ENCODE measurements at places on chromosomes 5 and 9.

GRCh38 chr5:44356231-44356630 lies 33.0 kb downstream of the FGF10 start:
- DNase-seq = no peak

GRCh38 chr5:87136096-87136495 lies 131.6 kb upstream of the RASA1 start:
- no peak for DNase-seq

- no peak for DNase-seq
Measured at GRCh38 chr5:169637549-169638121, 560 bp downstream of the DOCK2 start.

- DNase-seq = no peak
Measured at GRCh38 chr5:149414405-149415065, 35.4 kb upstream of the IL17B start.

GRCh38 chr9:117335837-117336433 lies 78.9 kb downstream of the ASTN2 start:
- no peak for DNase-seq

GRCh38 chr9:129111528-129112151 lies 425 bp downstream of the PTPA start:
- DNase-seq = no peak

GRCh38 chr5:146533882-146534281 lies 17.9 kb upstream of the GPR151 start:
- no peak for DNase-seq

- no peak for DNase-seq
Measured at GRCh38 chr9:86645303-86645702, 291.1 kb upstream of the TUT7 start.

DNA sequence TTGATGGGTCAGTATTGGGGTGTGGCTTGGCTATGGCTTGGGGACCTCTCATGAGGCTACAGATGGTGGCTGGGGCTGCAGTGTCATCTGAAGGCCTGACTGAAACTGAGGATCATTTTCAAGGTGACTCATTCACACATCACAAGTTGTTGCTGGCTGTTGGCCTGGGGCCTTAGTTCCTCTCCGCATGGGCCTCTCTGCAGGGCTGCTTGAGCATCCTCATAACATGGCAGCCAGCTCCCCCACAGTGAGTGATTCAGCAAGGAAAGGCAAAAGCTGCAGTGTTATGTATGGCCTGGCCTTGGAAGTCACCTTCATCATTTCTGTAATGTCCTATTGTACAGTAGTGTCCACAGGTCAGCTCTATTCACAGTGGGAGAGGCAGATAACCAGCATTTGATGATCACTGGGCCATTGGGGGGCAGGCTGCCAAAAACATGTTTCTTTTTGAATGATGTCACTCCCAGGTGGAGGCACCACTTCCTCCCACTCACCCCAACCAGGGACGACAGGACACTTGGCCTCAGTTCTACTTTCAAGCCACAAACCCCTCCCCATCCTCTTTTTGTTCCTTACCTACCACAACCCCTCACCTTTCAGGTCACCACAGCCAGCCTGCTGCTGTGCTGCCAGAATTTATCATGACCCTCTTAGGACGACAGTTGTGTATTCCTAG lies 14.4 kb downstream of the FGD3 start:
- DNase-seq = no peak

- DNase-seq = no peak
Measured at GRCh38 chr9:4228606-4229005, 71.3 kb downstream of the GLIS3 start.

DNA sequence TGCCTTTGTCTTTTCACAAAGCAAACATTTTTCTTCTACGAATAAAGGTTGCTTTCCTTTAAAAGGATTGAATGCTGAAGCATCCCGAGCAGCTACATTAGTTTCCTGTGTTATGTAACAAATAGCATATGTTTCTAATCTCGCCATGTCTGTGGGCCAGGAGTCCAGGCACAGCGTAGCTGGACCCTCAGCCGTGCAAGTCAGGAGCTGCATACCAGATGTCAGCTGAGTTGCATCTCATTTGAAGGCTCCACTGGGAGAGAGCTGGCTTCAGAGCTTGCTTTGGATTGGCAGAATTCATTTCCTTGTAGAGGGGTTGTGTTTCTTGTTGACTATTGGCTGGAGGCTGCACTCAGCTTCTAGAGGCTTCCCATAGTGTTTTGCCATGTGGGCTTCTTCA lies 16.0 kb upstream of the GOLPH3 start:
- no peak for DNase-seq

DNA sequence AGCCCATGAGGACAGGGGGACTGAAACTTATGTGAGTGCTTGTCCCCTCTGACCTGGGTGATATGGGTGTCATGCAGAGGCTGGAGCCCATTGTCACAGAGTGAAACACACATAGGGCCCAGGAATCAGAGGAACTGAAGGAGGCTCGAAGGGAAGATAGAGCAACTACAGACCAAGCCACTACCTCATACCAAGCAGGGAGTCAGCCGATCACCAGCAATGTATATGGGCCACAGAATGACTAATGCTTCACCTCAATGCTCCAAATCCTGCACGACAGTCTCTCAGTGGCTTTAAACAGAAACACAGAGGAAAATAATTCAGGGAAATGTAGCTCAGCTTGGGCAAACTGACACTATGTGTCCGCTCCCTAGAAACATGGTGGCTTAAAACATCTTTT lies 8.9 kb upstream of the FBXW11 start:
- no peak for DNase-seq

DNA sequence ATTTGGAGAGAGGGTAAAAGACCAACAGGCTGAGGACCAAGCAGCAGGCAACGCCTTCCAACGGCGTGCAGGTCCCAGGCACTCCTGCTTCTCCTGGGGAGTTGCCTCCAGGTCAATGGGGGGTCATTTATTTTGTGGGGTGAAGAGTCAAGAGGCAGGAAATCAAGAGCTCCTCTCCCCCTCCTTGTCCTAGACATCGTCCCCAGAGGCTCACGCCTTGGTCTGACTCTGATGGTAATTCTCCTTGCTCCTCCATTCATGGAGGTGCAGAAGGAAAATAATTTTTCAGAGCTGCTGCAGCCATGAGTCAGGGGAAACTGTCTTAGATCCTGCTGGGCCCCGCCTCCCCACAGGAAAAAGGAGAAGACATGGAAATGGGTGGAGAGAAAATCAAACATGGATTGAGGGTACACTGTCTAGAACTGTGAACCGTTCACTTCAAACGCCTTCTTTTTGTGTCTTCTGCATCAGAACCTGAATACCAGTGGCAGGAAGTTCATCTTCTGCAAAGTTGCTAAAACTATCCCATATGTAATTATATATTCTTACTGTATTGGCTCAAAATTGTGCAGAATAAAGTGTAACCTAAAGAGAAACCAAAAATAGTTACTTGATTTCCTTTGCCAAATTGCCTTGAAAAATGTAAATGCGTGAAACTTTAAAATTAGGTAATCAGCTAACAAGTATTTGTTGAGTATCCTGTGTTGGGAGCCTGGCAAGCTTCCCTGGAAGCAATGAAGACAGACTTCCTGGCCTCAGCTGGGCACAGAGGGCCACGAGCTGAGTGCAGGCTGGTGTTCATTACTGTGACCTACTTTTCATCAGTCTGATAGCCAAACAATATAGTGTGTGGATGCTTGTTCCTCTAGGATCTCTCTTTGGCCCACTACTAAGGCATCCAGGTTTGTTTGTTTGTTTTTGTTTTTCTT lies 142.0 kb downstream of the CMYA5 start:
- no peak for DNase-seq

DNA sequence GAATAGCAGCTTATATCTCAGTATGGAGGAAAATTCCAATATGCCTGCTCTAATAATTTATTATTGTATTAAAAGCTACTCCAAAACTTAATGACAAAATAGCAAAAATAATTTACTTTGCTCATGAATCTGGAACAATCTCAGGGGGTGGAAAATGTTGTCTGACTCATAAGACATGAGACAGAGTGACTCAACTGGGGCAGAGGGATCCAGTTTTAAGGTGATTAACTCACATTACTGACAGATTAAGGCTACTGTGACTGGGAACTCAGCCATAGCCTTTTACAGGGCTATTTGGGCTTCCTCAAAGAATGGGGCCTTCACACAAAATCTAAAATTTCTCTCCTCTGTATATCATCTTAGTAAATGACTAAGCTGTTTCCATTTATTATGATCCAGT lies 1172.9 kb downstream of the CDH12 start:
- DNase-seq = no peak

Data from cerebellar nuclear complex (tissue), 1 donor.